ENCODE measurements at places on chromosomes 5 and 9.
A peak's percentile ranks its signal among the peaks of the same experiment; 100 is the strongest.

GRCh38 chr5:172769342-172769615, 1.7 kb downstream of the DUSP1 start:
- no peak for DNase-seq

DNA sequence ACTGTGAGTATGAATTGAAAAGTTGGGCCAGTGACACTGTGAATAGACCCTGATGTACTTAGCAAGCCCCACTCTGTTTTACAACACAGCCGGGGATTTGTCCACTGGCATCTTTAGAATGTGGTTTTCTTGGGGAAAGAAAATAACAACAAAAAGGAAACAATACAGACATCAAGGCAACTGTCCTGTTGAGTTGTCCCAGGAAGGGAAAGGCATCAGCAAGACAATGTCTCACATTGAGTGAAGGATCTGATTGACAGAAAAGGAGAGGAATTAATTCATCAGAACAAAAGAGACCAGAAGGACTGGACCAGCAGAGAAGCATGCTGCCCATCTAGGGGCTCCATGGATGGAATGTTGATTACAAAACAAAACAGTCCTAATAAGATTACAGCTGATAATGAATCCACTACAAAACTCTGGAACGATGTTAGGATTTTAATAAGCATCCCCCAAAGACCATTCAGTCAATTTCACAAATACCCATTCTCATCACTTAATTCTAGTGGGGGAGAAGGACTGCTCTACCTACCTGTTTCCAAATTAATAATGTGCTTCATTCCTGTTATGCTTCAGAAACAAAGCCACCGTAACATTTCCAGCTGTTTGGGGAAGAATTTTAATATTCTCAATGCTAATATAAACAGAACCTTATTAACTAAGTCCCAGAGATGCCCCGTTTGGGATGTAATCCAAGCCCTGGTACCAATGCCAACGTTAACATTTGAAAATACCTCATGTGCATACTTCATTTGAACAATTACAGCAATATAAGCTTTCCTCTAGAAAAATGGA, 298.0 kb downstream of the SPOCK1 start:
- DNase-seq = no peak

- DNase-seq = no peak
These were observed 34.9 kb upstream of the B4GALT1 start for GRCh38 chr9:33202018-33202417.

DNA sequence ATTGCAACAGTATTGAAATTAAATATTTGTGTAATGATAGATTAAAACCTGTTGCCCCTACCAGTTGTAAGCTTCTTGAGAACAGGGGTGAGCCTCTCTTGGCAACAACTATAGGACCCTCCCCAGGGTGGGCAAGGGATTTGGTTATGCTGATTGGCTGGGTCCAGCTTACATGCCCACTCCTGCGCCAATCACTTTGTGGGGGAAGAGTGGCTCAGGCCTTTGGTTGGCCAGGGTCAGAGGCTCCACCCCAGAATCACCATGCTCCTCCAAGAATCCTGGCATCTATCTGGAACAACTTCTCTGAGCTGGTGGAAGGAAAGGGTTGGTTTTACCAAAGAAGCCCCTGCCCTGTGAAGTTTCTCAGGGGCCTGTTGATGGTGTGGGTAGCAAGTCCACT, 8.6 kb upstream of the PITX1 start:
- DNase-seq = no peak

- no peak for DNase-seq
These were observed 35.7 kb downstream of the ANGPTL2 start for GRCh38 chr9:127086771-127087170.

DNA sequence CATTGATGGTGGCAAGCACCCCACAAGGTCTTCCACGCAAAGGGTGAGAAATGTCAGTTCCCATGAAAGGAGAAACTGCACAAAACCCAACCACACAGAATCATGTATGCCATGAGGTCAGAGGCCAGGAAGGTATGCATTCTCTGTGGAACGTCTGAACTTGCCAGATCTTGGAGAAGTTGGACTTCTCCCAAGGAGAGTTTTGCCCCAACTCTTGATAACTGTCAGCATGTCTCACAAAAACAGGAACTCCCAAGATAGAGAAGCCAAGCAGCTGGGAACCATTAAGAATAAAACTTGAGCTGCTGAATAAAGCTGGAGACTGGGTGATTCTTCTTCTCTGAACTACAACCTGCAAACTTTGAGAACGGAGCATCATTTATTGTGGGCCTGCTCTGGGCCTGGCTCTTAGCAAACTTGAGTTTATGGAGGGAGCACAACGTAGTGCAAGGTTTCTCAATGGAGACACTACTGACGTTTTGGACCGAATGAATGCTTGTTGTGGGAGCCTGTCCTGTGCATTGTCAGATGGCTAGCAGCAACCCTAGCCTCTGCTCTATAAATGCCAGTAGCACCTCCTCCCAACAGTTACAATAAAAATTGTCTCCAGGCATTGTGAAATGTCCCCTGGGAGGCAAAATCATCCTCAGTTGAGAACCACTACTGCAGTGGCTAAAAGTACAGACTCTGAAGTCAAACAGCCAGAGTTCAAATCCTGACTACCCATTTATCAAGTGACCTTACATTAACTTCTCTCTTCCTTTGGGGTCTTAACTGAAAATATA, 193.5 kb downstream of the ACTL7B start:
- no peak for DNase-seq

DNA sequence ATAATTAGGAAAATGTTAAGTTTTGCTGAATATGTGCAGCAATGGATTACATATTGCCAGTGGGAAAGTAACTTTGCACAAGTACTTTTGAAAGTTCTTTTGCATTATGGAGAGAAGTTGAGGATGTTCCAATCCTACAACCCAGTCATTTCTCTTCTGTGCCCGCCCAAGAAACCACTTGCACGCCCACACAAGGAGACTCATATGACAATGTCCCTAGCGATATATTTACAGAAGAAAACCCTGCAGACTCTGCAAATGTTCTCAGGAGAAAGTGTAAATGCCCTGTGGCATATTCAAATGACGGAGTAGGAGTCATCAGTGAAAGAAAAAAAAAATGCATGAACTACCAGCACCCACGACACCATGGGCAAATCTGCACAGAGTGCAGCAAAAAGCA, 356.5 kb downstream of the CTNND2 start:
- DNase-seq = no peak

DNA sequence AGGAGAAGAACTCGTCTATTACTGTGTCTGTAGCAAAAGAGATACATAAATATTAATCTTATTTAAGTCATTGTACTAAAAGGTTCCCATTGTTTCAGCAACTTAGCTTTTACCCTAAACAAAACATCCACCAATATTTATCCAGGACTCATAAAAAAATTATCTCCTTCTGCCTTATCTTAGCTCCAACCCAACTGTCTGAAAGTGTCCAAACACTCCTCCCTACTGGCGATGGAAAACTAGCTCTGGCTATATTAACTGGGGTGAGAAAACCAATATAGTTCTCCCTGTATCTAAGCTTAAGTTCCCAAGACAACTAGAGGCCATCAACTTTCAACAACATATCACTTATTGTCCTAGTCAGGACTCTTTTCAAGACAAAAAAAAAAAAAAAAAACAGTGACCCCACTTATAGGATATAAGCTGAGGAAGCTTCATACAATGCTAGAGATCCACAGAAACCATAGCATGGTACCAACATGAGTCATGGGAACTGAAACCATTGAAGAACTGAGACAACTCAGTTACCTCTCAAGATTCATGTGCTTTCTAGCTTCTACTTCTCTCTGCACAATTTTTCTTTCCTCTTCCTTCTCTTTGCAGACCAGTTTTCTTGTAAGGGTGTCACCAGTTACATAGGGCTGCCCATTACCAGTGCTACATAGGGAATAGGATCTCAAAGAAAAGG, 150.7 kb upstream of the RASA1 start:
- no peak for DNase-seq

- DNase-seq = peak; percentile 8
These were observed 11.5 kb downstream of the ANXA1 start for GRCh38 chr9:73162987-73163768.

DNA sequence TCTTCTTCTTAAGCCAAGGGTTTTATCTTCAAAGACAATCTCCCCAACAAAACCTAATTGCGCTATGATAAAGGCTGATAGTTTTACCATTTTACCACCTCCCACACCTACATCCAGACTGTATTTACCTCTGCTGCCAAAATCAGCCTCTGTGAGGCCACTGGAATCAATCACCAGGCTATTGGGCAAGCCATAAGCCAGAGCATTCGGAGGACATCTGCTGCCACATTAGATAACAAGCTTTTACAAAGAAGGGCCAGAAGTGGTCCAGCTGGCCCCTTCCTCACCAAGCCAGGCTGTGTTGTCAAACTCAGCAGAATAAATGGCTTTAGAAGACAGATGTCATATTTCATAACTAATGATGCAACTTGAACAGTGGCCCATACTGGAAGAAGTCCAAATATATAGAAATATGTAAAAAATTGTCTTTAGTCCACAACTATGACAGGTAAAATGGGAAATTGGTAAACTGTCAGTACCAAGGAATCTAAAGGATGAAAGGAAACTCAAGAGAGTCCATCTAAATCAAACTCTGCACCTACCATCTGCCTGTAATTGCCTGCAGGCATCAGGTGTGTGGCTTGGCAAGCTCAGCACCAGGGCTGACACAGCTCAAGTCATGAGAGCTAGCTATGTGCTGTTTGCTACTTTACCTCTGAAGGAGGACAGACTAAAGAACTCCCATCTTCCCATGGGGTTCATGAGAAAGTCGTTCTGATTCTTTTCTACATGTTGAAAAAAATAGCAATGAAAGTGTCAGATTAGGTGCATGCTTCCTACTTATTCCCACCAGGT, 16.1 kb downstream of the SLC45A2 start:
- no peak for DNase-seq

DNA sequence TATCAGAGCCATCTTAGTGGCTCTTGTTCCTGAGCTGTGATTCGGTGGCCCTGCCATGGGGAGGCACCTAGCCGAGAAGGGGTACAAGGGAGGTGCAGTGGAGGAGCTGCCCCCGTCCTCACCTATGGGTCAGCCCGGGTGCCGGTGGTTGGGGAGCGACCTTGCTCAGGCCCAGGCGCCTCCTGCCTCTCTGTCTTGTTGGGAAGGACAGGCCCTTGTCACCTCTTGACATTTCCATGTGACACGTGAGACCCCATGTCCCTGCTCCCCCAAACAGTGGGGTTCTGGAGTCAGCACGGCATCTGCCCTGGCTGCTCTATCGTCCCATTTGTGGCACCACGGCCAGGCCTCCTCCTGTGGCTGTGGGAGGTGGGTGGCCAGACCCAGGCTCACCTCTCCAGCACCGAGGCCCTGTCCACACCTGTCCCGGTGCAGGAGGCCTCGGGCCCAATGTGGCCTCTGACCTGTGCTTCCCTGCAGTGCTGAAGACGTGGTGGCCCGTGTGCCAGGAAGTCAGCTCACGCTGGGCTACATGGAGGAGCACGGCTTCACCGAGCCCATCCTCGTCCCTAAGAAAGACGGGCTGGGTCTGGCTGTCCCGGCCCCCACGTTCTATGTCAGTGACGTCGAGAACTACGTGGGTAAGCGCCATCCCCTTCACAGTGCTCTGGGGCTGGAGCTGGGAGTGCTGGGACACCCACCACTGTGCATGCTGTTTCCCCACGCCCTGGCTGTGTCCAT, 68.9 kb downstream of the PHF2 start:
- DNase-seq = no peak

DNA sequence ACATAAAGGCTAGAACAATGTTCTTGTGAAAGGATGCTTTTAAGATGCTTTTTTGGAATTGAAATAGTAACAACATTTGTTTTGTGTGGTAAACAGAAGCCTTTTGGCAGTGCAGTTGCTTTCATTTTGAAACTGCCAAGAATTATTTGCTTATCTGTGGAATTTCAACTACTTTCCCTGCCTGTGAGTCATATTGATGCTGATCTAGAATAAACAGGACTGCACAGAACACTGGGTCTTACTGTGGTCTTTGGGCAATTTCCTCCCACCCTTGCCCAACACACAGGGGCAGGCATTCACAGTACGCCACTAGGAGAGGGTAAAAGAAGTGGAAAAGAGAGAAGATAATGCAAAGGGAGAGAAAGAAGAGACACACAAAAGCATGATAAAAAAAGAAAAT, 483.7 kb downstream of the ELAVL2 start:
- DNase-seq = no peak

- no peak for DNase-seq
These were observed 209.5 kb upstream of the SNX2 start for GRCh38 chr5:122565331-122565730.

All from CD4-positive, alpha-beta T cell treated with Interleukin-1 beta for 1 hour (primary cell).